A549 (cell line): ENCODE measurements at places on chromosomes 12 and 14.

DNA sequence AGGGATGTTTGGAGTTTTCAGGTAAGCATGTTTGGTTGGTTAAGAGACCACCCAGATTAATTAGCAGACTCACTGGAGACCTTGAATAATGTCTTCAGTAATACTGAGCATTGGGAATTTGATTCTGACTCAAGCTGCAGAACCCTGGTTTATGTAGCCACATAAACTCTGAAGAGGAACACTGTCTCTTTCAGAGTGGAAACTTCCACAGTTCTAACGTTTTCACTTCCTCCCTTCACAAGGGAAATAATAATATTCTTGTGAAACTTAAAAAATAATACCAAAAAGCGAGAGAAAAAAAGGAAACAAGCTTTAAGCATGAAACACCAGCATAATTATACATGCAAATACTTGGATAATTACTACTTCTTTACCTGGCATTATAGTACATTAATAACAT lies 40.0 kb upstream of the ST8SIA1 start:
- DNase-seq: no peak

DNA sequence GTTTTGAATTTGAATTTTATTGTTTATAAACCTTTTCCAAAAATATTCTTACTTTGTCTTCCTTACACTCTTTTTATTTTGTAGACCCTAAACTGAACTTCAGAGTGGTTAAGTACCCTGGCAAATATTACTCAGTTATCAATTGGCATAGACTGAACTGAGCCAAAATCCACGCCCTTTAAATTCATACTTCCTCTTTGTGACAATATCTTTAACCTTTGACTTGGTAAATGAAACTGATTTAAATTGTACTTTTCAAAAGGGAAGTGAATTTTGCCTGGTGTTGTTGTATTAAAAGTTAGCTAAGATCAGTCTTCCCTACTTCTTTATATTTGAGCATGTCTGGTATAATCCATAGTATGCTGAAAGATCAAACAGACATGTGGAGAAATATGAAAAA lies 184.3 kb upstream of the USP15 start:
- DNase-seq: no peak

GRCh38 chr14:55963295-55963694 lies 154.9 kb upstream of the PELI2 start:
- no peak for DNase-seq

DNA sequence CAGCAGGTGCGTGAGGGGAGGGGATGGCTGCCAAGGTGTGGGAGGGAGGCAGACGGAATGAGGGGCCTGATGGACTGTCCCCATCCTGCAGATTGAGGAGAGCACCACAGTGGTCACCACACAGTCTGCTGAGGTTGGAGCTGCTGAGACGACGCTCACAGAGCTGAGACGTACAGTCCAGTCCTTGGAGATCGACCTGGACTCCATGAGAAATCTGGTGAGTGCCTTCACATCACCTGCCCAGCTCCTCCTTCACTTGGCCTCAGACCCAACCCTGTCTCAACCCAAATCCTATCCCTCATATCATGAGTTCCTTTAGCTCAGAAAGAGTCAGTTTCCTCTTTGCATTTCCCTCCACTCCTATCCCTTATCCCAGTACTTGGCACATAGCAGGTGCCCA lies 2.7 kb downstream of the KRT18 start:
- DNase-seq: no peak

- no peak for DNase-seq
Measured at GRCh38 chr12:74918291-74918690, 291.3 kb downstream of the KCNC2 start.

DNA sequence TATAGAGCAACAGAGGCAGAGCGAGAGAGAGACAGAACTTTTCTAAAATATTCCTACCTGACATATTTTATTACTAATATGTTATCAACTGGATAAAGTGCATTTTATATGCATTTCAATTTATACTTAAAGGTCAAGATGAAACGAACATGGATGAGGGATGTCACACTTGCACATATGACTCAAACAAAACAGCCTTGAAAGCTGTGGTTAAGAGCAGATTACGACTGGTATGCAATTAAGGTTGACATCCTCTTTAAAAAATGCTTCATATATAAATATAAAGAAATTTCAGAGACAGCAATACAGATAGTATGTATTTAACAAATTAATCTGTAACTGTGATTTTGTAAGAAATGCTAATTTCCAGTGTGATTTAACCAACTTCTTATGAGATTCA lies 52.5 kb downstream of the LMO3 start:
- no peak for DNase-seq

GRCh38 chr12:57612711-57613426 lies 1.6 kb downstream of the ARHGEF25 start:
- no peak for DNase-seq

DNA sequence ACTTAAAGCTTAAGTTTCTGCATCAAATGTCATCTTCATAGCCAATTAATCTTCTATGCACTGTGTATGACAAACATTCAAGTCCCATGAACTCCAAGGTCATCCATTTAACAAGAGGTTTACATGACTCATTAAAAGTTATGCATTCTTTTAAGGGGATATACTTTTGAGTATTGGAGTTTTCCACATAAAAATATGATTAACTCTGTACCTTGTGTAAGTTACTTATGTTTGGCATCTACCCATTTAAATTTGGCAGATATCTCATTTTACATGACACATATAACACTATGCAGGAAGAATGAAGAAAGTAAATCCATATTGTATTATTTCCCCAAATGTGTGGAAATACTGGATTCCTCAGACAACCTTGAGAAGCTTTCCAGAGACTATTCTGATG lies 240.2 kb downstream of the PAX9 start:
- DNase-seq: no peak

- no peak for DNase-seq
Measured at GRCh38 chr12:57215668-57216013, 953 bp upstream of the NXPH4 start.

DNA sequence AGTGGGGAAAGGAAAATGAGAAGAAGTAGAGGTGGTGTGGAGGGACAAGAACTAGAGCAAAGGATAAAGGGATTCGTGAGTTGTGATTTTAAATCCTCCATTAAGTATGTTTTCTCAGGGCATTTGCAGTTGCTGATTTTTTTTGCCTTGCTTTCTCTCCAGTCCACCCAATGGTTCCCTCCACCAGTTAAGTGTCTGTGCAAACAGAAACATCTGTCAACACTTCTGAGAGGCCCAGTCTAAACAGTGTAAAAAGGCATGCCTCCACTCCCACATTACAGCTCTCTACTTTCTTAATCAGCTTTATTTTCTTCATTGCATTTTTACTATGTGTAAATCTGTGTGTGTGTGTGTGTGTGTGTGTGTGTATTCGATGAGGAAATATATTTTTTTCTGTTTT lies 141.2 kb downstream of the PPFIA2 start:
- no peak for DNase-seq

GRCh38 chr14:93958567-93959238 lies 17.7 kb downstream of the ASB2 start:
- DNase-seq: no peak

- no peak for DNase-seq
Measured at GRCh38 chr14:69326611-69327010, 66.7 kb downstream of the GALNT16 start.

GRCh38 chr14:29637411-29637810 lies 290.2 kb downstream of the PRKD1 start:
- DNase-seq: no peak

GRCh38 chr12:91591639-91591987 lies 409.0 kb upstream of the DCN start:
- no peak for DNase-seq

DNA sequence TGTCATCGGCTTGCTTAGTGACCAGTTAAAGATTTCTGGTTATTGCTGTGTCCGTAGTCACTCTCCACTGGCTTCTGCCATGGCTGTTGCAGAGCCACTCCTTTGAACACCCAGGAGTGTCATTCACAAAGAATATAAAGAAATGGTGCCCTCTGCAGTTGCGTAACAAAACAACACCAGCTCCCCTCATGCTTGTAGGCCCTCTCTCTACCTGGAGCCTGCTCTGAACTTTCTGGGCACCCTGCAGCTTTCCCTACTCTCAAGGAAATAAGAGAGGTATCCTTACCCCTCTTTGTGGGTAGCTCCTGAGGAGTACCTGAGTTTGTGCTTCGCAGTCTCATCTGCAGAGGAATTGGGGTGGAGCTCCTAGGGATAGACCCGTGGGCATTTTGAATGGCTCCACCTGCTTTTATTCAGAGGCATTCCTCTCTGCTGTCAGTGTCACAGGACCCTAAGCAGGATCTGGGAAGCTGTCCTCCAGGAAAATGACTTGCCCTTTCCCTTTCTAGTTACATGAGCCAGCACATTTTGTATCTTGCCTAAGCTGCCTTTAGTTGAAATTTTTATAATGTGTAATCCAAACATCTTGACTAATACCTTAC lies 97.2 kb upstream of the TMEM260 start:
- DNase-seq: peak; percentile 41

DNA sequence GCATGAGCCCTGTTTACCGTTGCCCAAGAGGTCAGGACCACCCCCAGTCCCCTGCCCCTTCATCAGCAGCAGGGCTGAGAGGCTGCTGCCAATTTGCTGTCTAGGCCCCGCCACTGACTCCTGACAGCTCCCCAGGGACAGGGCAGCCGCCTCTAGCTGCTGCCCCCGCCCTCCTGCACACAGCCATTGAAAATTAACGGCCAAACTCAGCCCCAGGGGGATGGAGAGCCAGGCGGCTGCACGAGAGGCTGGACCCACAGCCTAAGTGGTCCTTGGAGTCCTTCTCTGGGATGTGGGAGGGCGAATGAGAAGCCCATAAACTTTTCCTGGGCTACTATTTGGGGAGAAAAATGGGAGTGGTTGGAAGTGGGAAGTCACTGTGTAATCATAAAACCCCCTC lies 4.6 kb downstream of the FOXN4 start:
- DNase-seq: no peak

DNA sequence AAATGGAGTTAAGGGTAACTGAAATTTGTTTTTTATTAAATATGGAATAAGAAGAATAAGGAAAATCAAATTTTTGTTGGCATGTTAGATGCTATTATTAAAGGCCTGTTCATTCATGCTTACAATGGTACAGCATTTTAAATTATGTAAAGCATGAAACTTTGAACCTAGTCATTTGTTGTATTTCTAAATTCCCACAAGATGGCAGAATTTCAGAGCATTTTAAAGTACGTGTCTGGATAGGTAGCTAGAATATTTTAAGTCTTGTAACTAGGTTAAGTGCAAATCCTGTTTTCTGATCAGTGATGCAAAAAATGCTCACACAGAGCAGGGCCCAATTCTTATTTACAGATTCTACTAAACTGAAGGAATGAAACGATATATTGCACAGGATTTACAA lies 585.6 kb upstream of the MIS18BP1 start:
- no peak for DNase-seq

- no peak for DNase-seq
Measured at GRCh38 chr12:66438601-66439000, 136.3 kb downstream of the HELB start.

GRCh38 chr12:111597831-111598636 lies 1.1 kb downstream of the ATXN2 start:
- peak; percentile 50 for DNase-seq

DNA sequence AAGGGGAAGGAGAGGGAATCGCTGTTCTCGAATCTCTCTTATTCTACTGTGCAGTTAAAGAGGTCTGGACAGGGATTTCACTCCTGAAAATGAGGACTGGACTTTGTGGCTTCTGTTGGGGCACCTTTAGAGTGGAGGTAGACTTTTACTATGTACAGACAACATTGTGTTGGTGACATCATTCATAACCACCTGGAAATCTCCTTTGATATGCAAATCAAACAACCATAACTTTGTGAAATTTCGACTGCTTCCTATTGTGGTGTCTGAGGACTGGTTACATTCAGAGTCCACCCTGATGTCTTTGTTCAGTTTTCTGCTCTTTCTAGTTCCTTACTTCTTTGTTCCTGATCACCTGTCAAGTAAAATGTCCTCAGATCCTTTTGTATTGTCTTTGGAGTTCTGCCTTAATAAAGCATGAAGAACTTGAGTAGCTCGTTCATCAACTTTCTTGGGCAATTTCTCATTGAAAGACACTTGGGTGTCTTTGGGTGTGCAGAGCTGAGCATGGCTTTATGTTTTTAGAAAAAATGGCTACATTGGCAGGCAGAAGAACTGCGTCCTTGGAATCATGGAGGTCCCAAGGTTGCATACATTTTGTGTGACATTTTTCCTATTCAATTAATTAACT lies 29.8 kb downstream of the LRRK2 start:
- no peak for DNase-seq

DNA sequence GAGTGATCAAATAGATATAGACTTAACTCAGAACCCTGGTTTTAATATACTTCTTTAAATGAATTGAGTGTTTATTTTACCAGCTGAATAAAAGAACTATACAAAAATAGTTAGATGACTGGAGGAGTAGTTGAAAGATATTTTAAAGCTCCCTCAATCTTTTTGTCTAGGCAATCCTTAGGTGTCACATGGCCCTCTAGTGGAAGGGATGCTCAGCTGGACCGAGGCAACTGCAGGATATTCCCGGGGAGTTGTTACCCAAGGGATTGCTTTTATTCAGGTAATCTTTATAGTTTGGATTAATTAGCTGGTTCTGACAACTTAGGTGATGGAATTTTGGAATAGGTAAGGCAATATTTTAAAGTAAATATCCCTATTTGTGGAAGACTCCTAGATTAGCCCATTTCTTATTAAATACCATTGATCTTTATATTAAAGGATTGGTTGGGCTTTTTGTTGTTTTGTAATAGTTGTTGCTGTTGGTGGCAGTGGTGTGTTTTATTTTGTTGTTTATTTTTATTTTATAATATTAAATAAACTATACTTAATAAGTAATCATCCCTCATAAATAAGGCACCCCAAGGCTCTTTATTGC lies 57.1 kb downstream of the ZDHHC17 start:
- DNase-seq: peak; percentile 52

- no peak for DNase-seq
Measured at GRCh38 chr12:121571920-121572319, 8.9 kb downstream of the KDM2B start.

GRCh38 chr14:59828276-59828675 lies 42.3 kb downstream of the RTN1 start:
- DNase-seq: no peak

DNA sequence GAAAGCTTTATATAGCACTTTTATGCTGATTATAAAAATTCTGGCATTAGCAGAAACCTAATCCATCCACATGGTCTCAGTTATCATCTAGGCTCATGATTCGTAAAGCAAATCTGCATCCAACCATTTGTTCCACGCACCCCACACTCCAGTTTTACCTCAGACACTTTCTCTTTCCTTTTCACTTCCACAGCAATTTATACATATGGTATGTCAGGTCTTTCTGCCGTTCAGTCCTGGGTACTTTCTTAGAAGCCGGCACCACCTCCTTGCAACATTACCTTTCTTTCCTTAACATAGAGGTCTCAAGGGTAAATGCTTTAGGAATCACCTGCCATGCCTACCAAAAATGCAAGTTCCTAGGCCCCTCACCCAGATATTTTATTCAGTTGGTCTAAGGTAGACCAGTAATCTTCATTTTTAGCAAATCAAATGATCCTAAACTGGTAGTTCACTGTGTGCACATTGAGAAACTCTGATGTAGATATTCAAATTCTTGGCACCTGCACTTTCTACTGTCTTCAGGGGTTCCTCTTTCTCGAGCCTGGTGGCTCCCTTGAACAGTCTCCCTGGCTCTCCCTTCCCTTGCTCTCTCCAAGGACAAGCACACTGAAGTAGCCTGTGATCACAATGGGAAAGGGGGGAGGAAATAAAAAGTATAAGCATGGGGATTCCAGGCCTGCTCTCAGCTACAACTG lies 2.8 kb upstream of the KRAS start:
- no peak for DNase-seq
